ENCODE measurements at places on chromosomes 2 and 18. TPM values are rescaled to one million over a fixed set of nuclear protein-coding genes. Genes with fewer than 3 reads are reported as not detected.

The NEU2 gene
- total RNA-seq = not detected

The EGR4 gene
- not detected for total RNA-seq

DNA sequence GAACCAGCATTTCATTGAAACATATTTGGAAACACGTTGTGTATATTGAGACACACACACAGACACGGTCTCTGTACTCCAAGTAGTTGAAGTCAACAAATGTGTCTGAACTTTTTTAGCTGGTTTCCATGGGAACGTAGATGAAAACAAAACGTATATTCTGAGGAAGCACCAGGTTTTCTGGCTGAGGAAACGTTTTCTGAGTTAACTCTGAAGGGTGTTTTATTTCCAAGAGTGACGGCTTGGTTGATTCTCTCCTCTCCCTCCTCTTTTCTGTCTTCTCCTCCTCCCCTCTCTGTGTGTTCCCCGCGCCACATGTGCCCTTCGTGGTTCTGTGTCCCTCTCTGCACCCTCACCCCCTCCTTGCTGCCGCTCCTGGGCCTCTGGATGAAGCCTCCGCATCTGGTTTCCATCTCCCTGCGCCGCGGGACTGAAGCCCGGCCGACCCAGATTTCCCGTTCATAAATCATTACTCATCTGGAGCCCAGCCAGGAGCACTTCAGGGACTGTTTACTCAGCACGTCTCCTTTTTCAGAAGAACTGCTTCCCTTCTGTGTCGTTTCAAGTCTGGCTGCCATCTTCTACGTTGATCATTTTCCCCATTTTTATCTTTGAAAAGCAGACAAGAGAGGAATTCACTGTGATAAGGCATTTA lies 122.7 kb downstream of the COL6A3 start:
- peak; percentile 99 for DNase-seq
- H3K36me3 ChIP-seq = no peaks in the 10 kb centered on the region
- H3K27ac ChIP-seq = peak overlapping the region; percentile 95

GRCh38 chr2:57711991-57712390 lies 334.6 kb upstream of the VRK2 start:
- H3K27me3 ChIP-seq = no peaks in the 10 kb centered on the region
- no peak overlapping the region for H3K4me3 ChIP-seq
- DNase-seq = no peak
- no peaks in the 10 kb centered on the region for H3K36me3 ChIP-seq
- no peak overlapping the region for H3K27ac ChIP-seq

GRCh38 chr2:172098650-172099471 lies 3.8 kb downstream of the DLX2 start:
- peak overlapping the region; percentile 34 for H3K4me3 ChIP-seq

The ZSWIM2 gene
- total RNA-seq = not detected

- H3K27ac ChIP-seq = no peak overlapping the region
- H3K27me3 ChIP-seq = peaks cover 46% of the 10 kb centered on the region
- H3K36me3 ChIP-seq = no peaks in the 10 kb centered on the region
- peak; percentile 55 for DNase-seq
Observed at GRCh38 chr2:218852911-218853667, 6.5 kb upstream of the WNT6 start.

Measured in endothelial cell of umbilical vein (primary cell).